ENCODE measurements at places on chromosomes 1 and 21. TPM values are rescaled to one million over a fixed set of nuclear protein-coding genes. Genes with fewer than 3 reads are reported as not detected.

DNA sequence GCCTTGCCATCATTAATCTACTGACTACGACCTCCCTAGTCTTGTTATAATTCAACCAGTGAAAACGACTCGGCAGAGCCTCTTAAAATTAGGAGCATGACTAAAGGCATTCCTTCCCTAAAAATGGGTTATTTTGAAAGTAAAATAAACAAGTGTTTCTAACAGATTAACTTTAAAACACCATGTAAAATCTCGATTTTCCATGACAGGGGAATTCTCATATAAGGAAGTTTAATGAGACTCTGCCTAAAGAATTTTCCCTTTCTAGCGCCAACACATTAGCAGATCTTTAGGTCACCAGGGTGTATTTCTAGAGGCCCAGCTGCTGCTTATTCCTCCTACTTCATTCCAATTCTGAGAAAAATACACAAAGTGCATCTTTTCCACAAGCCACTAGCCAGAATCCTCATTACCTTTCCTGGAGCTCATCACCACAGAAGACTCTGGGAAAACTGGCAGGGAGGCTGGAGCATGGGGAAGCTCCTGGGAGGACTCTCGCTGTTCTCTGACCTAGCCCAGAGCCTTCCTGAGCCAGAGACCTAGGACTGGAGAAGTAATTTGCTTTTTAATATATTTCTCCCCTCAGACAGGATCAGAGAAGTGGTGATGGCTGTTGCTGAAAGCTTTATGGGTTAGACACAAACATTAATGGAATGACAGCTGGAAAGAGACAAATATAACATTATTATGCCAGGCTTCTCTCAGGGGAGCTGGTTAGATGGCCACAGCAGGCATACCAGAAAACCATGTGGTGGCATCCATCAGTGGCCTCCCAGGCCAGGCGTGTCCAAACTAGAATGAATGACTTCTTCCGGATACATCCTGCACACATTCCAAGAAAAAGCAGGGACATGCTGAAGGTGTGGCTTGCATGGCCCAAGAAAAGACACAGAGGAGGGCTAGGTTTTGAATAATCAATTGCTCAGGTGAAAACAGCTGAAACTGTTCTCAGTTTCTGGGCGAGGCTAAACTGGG, 63.6 kb upstream of the CTTNBP2NL start:
- ATAC-seq = peak; percentile 31

- ATAC-seq = no peak
Observed at GRCh38 chr1:37031429-37031828, 2.9 kb downstream of the GRIK3 start.

- no peak for ATAC-seq
Observed at GRCh38 chr1:30321246-30321910, 402.0 kb downstream of the MATN1 start.

GRCh38 chr1:31703431-31704270, at the start of gene COL16A1:
TSS of gene COL16A1 (minus strand) at chr1:31704017. CDS start at chr1:31702193, 1,824 bp downstream.
- peak; percentile 54 for ATAC-seq

DNA sequence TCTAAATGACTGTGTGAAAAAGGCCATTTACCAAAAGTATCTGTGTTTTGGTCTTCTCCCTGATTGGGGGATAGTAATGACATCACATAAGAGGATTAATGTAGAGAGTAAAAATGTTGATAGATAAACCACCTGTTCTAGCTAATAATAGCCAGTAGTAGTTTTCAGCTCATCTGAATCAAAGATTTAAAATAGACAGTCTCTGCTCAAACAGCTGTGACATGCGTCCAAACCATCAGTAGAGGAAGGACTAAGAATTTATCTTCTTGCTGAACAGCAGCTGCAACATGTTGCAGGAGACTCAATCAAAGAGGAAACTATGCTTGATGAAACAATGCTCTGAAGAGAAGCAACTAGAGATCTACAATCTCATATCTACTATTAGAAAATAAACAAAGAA, 21.4 kb downstream of the TMPRSS15 start:
- no peak for ATAC-seq

DNA sequence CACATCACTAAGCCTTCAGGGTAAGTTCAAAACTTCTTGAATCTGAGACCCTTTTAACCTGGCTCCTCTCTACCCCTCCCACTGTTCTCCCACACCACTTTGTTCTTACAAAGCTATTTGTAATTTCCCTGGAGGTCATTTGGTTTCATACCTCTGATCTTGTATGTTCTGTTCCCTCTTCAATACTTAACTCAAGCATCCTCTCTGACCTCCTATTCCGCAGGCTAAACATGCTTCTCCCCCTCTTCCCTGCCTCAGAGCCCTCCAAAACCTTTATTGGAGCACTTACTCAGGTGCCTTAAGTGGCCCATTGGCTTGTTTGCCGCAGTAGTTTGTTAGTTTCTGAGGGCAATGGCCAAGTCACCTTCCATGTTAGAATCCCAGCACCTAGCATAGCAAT, 54.8 kb downstream of the SSX2IP start:
- no peak for ATAC-seq

DNA sequence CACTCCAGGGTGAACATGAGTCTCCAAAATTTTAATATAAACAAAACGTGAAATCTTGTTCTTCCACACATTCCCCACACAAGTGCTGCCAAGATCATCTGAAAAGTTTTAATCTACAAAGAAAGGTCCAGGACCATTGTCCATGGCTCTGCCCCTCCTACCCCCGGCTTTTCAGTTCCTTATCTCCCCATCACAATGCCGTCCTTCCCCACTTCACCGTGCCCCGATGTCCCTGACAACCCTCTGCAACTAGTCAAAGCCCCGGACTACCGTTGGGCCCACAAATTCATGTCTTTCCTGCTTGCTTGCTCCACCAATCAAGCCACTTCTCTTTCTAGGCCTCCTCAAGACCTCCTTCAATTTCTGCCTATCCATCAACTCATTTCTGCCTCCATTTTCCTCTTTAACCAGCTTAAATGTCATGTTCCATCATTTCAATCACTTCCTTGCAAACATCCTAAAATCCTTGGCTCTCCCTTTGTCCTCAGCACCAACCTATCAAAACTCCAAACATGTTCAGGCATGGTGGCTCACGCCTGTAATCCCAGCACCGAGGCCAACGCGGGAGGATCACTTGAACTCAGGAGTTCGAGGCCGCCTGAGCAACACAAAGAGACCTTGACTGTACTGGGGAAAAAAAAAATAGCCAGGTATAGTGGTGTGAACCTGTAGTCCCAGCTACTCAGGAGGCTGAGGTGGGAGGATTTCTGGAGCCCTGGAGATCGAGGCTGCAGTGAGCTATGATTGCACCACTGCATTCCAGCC, 14.0 kb upstream of the BMP8B start:
- no peak for ATAC-seq

DNA sequence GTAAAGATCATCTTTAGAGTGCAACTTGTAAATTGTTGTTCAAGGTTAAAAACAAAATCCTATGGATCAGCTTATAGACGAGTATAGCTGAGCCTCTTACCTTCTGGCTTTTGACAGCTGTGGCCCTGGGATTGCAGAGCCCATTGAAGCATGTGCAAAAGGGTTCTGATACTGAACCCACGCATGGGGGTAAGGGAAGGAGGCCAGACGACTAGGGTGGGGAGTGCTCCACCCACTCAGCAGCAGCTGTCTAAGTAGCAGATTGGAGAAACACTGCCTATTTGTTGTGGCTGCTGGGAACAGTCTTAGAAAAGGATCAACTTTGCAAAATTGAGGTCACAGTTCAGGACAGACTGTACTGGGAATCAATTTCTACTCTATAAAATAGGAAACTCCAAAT, 16.1 kb downstream of the CD101 start:
- ATAC-seq = no peak

- ATAC-seq = peak; percentile 80
Observed at GRCh38 chr1:201072149-201072548, 40.1 kb downstream of the CACNA1S start.

- ATAC-seq = peak; percentile 15
Observed at GRCh38 chr1:226001963-226002666, 3.0 kb upstream of the SDE2 start.

- ATAC-seq = no peak
Observed at GRCh38 chr1:180275726-180276125, 45.7 kb downstream of the LHX4 start.

- ATAC-seq = no peak
Observed at GRCh38 chr1:41448821-41449220, 35.7 kb downstream of the EDN2 start.

DNA sequence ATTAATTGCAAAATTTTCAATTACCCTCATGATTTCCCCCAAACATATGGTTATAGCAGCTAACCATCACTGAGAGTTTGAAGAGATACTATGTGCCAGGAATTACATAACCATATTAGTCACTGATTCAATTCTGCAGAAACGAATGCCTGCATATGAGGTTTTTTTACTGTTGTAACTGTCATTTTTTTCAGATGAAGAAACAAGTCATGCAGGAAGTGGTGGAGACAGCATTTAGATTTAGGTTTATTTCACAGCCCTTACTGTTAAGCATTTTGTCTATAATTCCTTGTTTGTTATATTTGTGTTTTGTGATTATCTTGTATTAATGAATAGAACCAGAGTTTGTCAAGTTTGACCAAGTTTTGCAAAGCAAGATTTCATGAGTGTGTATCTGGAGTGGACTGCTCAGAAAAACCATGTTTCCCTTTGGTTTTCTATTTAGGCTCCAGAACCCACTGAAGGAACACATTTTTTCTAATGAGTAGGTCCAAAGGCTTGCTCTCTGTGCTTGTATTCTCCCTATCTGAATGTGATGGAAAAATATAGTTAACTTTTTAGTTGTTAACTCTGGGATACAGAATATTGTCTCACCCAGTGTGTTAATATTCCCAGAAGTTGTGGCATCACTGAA, 308.5 kb upstream of the ADAMTS5 start:
- no peak for ATAC-seq

GRCh38 chr1:186957314-186957713, 128.6 kb downstream of the PLA2G4A start:
- ATAC-seq = no peak

- ATAC-seq = no peak
Observed at GRCh38 chr1:41720861-41721410, 197.8 kb downstream of the HIVEP3 start.

GRCh38 chr1:5067246-5067645, 412.8 kb downstream of the AJAP1 start:
- no peak for ATAC-seq

DNA sequence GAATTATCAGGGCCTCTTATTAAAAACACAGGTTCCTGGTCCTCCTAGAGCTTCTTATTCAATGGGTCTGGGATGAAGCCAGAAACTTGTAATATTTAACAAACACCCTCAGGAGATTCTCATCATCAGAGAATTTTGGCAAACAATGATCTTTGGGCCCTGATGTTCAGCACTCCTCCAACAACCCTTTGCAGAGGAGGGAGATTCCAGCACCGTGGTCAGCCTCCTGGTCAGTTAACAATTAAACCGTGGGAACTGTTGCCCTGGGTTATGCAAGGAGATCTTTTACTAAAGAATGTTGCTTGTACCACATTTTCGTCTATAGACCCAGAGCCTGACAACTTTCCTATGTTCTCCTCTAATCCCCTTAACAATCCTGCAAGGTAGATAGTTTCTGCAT, 294.4 kb downstream of the PLPP3 start:
- ATAC-seq = no peak

DNA sequence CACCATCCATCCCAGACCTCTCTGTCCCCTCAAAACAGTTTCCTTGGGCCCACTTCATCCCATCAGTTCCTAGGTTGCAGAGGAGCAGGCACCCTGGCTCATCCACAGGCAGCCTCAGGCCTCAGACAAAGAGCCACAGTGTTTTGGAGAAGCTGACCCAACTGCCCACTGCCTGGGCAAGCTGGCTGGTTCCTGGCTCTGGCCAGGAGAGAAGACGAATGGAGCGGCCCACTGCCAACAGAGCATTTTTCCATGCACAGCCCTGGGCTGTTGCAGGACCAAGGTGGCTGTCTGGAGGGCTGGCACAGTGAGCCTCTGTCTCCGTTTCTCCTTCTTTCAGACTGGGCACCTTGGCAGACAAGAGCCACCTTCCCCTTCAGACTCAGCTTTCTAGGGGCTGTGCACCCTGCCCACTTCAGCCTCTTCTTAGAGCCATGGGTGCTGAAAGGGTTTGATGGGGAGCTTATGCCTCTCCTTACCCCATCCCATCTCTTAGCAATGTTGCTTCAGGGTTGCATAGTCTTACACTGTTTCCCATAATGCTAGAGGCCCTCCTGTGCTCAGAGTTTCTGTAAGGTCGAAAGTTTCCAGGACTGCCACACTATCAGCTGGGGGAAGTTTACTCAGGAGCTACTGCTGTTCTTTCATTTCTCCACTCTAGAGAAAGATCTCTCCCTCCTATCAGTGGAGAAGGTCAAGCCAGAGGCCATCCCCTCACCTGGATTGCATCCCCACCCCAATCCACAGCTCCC, 973 bp downstream of the FMOD start:
- no peak for ATAC-seq

DNA sequence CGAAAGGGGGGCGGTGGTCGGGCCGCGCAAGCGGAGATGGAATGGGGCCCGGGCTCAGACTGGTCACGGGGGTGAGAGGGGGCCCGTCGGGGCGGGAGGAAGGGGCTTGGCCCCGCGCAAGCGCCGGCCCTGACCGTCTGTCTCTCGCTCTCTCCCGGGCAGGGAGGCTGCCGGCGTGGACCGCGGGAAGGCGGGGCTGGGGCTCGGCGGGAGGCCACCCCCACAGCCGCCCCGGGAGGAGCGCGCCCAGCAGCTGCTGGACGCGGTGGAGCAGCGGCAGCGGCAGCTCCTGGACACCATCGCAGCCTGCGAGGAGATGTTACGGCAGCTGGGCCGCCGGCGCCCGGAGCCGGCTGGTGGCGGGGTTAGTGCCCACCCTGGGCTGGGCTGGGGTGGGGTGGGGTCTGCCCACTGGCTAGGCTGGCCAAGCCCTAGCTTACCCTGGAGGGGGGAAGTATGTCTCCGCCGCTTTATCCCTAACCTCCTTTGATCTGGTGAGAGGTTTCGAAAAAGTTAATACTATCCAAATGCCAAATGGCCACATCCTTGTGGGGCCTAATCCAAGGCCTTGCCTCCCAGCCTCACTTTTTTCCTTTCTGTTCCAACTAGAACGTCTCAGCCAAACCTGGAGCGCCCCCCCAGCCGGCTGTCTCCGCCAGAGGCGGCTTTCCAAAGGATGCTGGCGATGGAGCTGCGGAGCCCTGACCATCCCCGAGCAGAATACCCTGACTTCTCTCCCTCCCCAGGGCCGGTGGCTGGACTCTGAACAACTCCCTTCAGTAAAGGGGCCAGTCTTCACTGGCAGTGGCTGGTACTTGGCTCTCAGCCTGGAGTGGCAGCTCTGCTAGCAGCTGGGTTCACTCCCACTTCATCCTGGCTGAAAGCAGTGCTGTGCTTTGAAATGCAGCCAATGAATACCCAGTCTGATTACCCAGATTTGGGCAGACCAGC, 636 bp upstream of the YRDC start:
- peak; percentile 69 for ATAC-seq

The LCA5L gene
- 0.80 TPM for total RNA-seq

The OR14I1 gene
- not detected for total RNA-seq

The CHRM3 gene
- 0.68 TPM for total RNA-seq

The GPR89B gene
- total RNA-seq = 6.8 TPM

The ASCL5 gene
- not detected for total RNA-seq

The DTL gene
- 6.7 TPM for total RNA-seq

The CYP4X1 gene
- total RNA-seq = 25.1 TPM

The BTG3 gene
- 30.6 TPM for total RNA-seq

The CCDC181 gene
- total RNA-seq = not detected

The ANKRD65 gene
- 11.9 TPM for total RNA-seq

The TRAF3IP3 gene
- total RNA-seq = 0.80 TPM

The PLA2G2D gene
- total RNA-seq = 0.20 TPM

Data from esophagus mucosa (tissue), 1 donor.